ENCODE measurements at places on chromosomes 1 and 21.

GRCh38 chr1:96987186-96987703 lies 265.7 kb downstream of the PTBP2 start:
- DNase-seq: no peak

GRCh38 chr21:16597753-16598152 lies 868.0 kb downstream of the USP25 start:
- DNase-seq: no peak

DNA sequence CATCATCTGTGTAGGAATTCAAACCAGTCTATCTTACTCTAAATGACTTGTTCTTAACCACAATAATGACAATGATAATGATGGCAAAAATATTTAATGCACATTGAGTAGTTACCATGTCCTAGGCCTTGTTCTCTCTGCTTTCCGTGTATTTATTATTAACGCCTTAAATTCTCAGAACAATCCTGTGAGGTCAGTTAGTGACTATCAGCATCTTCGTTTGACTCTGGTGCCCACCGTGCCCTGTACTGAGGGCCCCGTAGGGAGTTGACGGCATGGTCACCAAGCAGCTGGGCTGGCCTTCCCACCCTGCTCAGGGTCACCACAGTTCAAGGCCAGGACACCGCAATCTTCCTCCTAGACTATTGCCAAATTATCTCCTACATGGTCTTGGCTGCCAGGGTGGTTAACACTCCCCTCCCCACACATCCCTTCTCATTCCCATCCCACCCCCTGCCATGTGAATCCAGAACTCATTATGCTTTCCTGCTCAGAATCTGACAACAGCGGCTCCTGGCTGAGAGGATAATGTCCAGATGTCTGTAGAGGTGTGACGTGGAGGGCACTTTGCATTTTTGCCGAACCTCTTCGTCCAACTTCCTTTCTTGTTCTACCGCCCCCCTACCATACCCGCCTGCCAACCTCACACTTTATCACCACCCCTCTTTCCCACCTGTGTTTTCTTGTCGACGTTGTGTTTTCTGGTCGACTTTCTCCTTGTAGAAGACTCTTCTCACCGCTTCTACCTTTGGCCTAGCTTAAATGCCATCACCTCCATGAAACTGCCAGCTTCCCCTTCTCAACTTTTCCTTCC lies 33.4 kb downstream of the IGFN1 start:
- no peak for DNase-seq

GRCh38 chr1:923131-923990 lies at the start of gene SAMD11:
SAMD11 (plus strand) TSS chr1:923923; CDS start chr1:924432, 509 bp downstream.
- no peak for DNase-seq

GRCh38 chr1:186482661-186483255 lies 21.8 kb upstream of the PDC start:
- peak; percentile 58 for DNase-seq

DNA sequence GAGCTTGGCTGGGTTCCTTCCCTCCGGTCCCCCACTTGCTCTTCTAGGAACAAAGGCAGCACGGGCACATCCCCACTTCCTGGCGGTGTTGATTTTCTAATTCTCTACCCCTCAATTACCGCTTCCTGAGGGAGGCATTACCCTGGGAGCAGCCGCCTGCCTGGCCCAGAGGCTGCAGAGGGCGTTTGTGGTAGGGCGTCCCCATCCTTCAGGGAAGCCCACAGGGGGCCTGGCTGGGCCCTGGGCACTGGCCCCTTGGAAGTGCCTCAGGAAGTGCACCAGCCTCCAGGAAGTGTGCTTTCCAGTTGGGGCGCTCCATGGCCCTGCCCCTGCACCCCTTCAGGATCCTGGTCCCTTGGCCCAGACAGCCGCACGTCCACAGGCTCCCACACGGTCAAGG lies 42.1 kb upstream of the CASZ1 start:
- peak; percentile 96 for DNase-seq

GRCh38 chr1:183780159-183780558 lies 24.8 kb upstream of the RGL1 start:
- no peak for DNase-seq

DNA sequence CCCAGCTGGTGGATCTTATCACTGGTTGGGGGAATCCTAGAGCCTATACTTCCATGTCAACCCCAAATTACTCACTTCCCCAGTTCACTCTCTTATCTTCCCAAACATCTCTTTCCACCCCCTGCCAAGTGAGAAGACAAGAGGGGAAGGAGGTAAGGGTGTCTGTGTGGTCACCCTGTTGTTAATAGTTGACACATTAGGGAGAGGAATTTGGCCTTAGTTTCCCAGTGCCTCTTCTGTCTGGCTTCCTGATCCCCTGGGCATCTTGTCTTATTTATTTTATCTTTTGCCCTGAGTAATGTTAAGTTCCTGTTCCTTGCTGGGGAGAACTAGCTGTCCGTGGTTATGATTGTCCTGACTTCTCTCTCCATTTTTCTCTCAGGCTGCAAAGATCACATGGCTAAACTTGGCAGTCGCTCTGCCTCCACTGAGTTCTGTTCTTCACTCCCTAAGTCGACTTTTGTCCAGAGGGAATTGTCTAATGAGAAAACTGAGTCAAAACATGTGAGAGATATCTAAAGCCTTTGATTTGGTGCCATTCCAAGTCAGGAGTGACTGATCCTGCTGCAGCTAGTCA lies 157.1 kb upstream of the SYT6 start:
- no peak for DNase-seq

GRCh38 chr1:15296585-15297321 lies 49.7 kb downstream of the FHAD1 start:
- DNase-seq: no peak

DNA sequence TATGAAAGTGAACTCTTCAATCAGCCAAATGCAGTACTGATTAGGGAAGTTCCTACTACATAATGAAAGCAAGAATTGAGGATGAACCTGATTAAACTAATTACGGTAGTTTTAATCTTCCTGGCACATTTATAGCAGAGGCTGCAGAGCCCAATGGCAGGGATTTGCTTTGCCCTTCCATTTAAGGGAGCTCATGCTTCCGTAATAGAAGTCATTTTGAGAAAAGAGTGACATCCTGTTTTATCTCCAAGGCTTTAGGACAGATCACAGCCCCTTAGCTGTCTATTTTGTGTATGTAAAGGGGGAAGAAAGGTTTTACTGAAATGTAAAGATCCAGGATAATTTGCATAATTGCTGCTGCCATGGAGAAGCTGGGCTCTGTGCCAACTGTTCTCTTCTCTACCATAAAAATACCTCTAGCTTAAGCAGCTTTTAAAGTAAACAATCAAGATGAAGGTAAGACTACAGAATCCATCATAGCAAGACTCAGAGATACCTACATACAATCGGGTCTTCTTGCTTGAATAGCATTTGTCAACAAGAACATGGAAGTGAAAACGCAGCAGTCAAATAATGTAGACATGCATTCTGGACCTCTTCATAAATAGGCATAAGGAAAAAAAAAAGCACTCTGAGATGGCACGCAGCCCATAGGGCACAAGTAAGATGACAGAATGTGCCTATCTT lies 62.5 kb downstream of the ASH1L start:
- peak; percentile 92 for DNase-seq
